ENCODE measurements at places on chromosomes 11 and 22.

- DNase-seq: peak; percentile 79
Observed at GRCh38 chr22:27512283-27512761, 289.2 kb downstream of the MN1 start.

- DNase-seq: no peak
Observed at GRCh38 chr11:84438565-84438964, 1152.4 kb upstream of the CCDC90B start.

- no peak for DNase-seq
Observed at GRCh38 chr11:75481223-75481921, 44.4 kb downstream of the GDPD5 start.

DNA sequence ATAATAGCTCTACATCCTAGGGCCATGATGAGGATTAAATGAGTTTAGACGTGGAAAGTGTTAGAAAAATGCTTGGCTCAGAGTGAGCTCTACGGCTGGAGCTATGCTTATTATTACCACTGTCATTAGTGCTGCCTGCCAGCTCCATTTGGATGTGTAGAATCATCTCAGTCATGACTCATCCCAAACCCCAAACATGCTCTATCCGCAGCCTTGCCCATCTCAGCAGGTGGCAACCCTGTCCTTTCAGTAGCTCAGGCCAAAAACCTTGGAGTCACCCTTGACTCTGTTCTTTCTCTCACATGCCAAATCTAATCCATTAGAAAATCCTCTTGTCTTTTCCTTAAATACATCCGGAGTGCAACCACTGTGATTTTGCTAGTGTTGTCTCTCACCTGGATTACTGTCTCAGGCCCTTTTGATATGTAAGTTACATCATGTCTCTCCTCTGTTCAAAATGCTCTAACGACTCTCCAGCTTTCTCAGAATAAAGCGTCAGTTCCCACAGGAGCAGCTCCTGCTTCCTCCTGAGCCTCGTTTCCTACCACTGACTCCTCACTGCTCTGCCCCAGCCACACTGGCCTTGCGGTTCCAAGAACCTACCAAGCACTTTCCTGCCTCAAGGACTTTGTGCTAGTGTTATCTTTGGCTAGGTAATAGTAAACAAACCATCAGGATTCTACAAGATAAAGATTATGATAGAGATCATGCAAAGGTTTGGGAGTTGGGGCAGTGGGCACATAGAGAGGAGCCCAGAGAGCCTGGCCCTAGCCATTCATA, 10.5 kb upstream of the CHRM1 start:
- DNase-seq: no peak
